ENCODE measurements at places on chromosomes 4 and X.
A peak's percentile ranks its signal among the peaks of the same experiment; 100 is the strongest.

DNA sequence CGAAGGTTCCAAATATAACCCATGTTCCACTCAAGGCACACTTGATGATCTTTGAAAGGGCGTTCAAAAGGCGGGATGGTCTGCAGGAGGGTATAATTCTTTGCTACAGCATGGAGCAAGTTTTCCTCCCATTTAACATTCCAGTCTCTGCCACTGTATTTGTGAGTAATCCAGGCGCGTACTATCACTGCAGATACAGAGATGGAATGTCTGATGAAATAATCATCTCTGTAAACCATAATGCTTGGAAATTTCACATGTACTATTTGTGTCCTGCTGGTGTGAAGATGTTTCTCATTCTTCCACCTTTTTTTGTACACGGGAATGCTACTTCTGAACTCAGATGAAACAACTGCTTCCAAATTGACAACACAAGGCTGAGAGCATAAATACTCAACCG, 15.5 kb downstream of the SEL1L3 start:
- no peak for DNase-seq

DNA sequence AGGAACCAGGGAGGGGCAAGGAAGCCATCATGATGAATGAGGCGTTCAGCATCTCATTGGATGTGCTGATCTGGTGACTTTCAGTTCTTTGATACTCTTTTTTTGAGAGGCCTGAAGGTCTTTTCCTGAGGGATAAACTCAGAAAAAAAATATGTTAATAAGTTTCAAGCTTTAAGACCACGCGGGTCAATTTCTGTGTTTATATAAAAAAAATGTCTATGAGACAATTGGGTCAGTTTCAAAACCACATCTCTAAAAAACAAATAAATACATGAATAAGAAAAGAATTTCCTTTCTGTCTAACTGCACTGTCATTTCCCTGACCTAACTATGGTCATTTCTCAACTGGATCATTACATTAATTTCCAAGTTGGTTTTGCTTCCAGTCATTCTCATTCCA, 62.6 kb downstream of the TRIML1 start:
- no peak for DNase-seq

GRCh38 chr4:141730805-141731204, 94.4 kb downstream of the IL15 start:
- no peak for DNase-seq

- DNase-seq: no peak
These were observed 1.0 kb upstream of the DAPP1 start for GRCh38 chr4:99815597-99816011.

- no peak for DNase-seq
These were observed 97.3 kb upstream of the DDX3X start for GRCh38 chrX:41236629-41237028.

- DNase-seq: no peak
These were observed 75.0 kb downstream of the FAT4 start for GRCh38 chr4:125389713-125390112.

DNA sequence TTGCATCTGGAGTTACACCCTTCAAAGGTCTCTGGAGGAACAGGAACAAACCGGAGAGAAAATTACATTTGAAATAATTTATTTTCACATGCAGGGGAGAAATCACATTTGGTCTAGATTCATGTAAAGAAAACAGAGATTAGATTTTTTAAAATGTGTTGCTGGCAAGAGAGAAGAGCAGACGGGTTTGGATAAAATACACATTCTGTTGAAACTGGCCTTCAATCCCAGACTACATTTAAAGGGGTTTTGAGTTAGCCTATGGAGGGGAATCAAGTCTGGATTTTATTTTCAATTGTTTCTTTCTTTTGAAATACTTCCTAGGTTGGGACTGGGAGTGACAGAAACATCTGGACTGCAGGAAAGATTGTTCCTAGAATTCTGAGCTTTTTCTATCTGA, 180.8 kb downstream of the NHS start:
- no peak for DNase-seq

GRCh38 chr4:99661907-99662306, 4.3 kb upstream of the C4orf54 start:
- DNase-seq: no peak

- DNase-seq: peak; percentile 60
These were observed 315.6 kb downstream of the GPAT3 start for GRCh38 chr4:83851261-83852084.
